ENCODE measurements at places on chromosomes 6 and 20.

DNA sequence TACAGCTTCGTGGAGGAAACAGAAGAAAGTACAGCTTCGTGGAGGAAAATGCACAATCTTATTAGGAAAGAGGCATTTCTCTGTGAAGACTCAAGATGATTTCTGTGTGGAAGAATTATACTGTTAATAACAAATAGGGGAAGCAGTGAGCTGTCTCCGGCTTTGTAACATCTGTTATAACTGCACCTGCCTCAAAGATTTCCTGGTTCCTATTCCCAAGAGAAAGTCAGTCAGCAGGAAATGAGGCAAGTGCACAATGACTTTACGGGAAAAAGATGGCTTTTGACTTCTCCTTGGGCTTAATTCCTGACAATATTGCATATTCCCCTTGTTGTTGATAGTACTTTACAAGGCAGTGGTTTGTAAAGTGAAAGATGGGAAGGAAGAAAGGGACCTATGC lies 538.5 kb downstream of the BMP2 start:
- DNase-seq: no peak

DNA sequence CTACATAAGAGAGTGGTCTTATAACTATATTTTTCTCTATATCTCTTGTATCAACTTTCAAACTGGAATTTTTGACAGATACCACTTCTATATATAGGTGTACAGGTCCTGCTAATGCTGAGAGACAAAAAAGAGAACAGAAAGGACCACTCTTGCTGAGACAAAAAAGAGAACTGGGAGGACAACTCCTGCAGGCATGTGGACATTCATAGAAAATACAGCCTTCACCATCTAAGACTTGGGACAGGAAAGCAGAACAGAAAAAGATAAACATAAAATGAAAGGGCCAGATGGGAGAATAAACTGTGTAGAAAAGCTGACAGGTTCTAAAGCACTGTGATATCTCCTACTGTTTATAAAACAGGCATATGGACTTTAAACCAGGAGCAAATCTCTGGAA lies 541.0 kb upstream of the ADGRB3 start:
- DNase-seq: no peak

DNA sequence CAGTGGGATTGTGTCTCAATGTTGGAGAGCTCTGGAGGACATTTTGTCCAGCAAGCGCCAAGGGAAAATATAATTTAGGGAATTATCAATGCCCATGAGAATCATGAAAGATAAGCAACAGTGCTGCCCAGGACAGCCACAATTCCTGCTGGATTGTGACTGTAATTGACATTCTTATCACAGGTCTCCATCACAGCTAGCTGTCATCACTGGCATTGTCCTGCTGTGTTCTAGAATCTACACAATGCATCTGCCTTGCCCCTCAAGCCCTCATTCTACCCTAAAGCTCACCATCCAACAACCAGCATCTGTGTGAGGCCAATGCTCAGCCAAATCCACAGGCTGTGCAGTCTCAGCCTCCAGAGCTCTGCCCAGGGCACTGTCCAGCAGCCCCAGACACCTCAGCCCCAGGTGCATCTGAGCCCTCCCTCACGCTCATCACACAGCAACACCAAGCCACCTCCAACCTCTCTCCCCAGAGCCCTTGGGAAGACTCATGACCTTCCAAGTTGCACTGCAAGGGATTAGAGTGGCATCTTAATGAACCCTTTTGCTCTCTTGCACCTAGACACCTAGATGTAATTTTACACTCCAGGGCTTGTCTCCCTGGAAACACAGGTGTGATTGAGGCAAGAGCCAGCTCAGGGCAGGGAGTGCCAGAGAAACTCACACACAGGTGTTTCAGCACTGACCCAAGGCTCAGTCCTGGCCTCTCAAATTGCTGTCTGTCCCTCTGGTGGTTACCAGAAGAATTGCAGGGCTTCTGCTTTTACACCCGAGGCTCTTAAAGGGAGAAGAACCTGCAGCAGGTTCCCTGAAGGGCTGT lies 85.2 kb upstream of the PHACTR3 start:
- no peak for DNase-seq

- DNase-seq: no peak
These were observed 47.0 kb downstream of the ENPP1 start for GRCh38 chr6:131854803-131855202.

GRCh38 chr6:28586962-28587745 lies 61.5 kb downstream of the GPX5 start:
- DNase-seq: peak; percentile 59

DNA sequence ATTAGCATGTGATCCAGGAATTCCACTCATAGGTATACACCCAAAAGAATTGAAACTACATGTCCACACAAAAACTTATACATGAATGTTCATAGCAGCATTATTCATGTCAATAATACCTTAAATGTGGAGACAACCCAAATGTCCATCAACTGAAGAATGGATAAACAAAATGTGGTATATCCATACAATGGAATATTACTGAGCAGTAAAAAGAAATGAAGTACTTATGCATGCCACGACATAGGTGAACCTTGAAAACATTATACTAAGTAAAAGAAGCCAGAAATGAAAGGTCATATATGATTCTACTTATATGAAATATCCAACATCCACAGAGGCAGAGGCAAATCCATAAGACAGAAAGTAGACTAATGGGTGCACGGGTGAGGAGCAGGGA lies 159.9 kb downstream of the UNC5CL start:
- no peak for DNase-seq

GRCh38 chr6:56601390-56601789 lies 41.3 kb downstream of the DST start:
- no peak for DNase-seq

DNA sequence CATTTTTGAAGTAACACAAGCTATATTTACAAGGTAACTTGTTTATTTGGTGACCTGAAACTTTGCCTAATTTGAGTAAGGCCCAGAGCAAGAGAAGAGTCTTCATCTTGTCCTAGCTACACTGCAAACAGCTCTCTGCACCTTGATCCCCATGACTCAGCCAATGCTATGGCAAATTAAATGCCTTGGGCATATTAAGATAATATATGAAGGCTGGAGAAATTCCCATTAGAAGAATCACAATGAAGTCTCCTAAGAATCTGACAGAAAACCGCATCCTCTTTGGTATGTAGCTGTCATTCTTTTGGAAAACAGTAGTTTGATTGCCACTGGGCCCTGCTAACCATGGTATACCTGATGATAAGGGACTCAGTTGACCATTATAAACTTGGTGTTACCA lies 204.5 kb downstream of the UBE3D start:
- no peak for DNase-seq

DNA sequence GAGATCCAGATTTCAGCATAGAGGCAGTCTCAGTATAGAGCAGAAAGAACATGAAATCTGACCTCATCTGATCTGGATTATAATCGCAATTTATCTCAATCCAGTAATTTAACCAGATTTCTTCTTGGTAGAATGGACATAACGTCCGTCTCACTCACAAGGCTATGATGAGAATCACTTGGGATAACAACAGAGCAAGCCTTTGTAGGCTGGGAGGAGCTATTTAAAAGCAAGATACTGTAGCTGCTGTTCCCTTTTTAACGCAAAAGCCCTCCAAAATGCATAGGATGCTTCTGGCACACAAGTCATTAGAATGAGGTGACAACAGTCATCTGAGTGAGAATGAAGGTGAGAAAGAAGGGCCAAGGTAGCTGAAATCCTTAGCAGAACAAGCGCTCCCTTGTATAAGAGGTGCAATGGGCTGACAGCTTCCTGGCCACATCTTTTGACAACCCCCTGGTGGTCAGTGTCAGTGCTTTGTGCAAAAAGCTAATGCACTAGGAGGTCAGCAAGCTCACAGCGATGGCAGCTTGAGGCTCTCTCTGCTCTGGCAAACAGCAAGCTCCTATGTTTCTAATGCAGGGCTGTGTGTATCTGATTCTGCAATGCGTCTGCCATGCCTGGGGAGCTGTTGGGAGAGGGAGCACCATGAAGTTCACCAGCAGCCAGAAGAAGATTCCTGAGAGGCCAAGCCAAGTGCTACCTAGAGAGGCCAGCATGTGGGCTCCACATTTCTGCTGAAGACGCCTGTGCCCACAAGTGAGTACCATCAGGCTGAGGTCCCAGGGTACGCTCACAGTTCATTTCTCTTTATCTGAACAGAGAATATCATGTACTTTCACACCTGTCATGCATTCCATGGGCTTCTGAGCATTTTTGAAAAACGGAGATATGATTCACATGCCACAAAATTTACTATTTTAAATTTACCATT lies 16.2 kb downstream of the METTL24 start:
- DNase-seq: no peak

DNA sequence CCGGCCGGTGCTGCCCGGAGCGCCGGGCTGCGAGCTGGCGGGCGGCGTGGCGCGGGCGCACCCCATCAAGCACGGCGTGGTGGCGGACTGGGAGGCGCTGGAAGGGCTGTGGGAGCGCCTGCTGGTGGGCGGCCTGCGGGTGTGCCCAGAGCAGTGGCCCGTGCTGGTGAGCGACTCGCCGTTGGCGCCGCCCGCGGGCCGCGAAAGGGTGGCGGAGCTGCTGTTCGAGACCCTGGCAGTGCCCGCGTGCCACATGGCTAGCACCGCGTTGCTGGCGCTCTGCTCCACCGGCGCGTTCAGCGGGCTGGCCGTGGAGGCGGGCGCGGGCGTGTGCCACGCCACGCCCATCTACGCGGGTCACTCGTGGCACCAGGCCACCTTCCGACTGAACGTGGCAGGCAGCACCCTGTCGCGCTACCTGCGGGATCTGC lies 517 bp downstream of the ACTL10 start:
- DNase-seq: no peak

DNA sequence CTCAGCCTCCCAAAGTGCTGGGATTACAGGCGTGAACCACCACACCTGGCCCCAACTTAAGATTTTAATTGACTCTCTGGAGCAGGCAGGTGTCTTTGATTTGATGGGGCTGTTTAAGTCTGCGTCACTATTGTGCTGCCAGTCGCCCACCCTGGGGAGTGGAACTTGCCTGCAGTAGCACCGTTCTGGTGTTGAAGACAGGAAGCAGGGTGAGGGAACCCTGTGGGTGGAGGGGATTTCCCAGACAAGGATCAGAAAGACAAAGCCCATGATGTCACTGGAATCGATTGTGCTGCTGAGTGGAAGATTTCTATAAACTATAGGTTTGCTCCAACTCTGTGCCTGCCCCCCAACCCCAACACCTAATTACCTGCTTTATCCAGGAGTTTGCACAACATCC lies 11.0 kb downstream of the ALDH8A1 start:
- DNase-seq: no peak
